Fibroblast of skin of right biceps (primary cell): ENCODE measurements at places on chromosomes 11 and 22.
A peak's percentile ranks its signal among the peaks of the same experiment; 100 is the strongest.

DNA sequence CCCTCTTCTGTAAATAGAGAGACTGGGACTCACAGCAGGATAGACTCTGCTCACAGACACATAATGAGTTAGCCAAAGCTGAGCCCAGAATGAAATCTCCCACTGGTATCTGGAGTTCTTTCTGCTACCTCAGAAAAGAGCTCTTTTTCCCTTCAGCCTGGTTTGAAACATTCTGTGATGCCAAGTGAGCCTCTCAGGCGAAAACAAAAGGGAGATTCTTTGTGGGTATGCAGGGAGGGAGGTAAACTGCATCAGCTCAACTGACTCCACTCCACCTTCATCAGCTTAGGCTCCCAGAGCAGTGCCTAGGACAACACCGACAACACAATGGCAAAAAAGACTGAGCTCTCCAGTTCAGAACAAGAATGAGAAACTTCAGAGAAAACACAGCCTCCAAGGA, 55.1 kb upstream of the SCUBE2 start:
- no peak for DNase-seq

DNA sequence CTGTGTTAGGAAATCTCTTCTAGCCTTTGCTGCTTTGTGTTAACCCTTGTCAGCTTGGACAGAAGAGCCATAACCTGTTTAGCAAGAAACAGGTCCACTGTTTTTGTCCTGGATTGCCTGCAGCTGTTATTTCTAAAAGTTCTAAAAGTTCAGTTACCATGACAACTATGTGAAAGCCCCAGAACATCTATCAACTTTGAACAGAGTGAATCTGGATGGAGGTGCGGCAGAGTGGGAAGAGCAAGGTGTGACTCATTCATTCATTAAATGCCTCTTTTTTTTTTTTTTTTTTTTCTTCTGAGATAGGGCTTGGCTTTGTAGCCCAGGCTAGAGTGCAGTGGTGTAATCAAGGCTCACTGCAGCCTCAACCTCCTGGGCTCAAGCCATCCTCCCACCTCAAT, 50.5 kb downstream of the RBX1 start:
- peak; percentile 51 for DNase-seq

DNA sequence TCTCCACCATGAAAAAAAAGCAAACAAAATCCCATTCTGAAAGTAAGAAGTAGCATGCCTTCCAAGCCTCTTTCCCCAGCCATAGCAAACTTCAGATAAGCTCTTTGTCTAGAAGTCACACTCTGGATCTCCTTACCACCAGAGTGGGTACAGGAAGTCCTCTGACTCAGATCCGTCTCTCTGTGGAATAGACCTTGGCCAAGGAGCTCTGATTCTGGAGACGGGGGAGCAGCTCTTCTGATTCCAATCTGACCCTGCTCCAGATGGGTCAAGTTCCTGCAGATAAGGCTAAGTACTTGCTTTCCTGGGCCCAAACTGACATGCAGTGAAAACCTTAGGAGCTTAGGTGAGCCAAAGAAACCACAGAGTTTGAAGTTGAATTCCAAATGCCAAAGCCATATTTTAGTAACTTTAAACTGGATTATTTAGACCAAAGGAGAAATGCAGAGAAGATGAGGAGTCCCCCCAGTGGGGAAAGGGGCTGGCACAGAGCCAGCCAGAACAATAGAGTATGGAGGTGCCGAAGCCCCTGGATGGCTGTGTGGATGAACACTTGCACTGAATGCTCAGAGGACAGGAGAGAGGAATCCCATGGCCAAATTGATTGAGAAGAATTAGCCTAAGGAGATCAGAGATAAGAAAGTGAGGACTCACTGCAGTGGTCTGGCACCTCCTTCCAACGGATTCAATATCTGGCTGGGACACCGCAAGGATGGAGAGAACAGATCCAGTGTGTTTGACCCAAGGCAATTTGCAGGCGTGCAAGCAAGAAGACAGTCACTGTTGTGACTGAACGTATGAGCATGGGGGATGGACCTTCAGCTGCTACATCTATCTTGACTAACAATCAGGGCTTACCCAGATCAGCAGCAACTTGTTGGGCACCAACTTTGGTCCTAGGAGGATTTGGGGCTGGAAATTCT, 54.9 kb downstream of the ENDOD1 start:
- no peak for DNase-seq

DNA sequence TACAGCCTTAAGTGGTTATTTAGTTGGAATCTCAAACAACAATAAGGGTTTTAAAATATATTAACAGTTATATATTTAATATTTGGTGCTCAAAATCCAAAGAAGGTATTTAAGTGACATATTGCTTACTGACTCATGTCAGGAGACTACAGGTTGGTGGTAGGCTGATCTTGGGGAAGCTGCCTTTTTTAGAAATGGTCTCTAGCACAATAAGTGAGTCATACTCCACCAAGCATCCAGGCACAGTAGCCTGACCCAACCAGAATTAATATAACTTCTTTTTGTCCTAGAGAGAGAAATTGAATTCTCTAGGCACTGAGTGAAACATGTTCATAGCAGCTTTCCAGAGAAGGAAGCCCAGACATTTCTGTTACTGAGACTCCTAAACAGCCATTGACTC, 868.5 kb upstream of the TENM4 start:
- no peak for DNase-seq

GRCh38 chr22:38106814-38107578, 3.5 kb downstream of the BAIAP2L2 start:
- DNase-seq = no peak

GRCh38 chr11:46616551-46617133, 385 bp downstream of the HARBI1 start:
- no peak for DNase-seq

DNA sequence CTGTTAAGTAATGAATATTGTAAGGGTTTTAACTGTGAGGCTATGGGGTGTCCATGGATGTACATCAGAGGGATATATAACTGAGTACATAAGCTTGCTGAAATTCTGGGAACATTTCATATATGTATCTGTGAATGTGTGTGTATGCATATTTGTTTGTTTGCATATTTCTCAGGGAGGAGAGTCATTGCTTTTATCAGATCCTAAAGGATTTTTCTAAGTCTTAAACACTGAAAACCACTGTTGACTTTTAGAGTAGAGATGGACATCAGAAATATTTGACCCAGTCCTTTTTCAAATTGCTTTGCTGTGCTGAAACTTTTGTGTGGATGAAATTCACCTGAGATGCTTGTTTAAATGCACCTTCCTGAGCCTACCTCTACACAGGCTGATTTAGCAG, 410.6 kb downstream of the METTL15 start:
- DNase-seq = no peak

GRCh38 chr11:10478574-10479550, 23.8 kb downstream of the AMPD3 start:
- DNase-seq = no peak

DNA sequence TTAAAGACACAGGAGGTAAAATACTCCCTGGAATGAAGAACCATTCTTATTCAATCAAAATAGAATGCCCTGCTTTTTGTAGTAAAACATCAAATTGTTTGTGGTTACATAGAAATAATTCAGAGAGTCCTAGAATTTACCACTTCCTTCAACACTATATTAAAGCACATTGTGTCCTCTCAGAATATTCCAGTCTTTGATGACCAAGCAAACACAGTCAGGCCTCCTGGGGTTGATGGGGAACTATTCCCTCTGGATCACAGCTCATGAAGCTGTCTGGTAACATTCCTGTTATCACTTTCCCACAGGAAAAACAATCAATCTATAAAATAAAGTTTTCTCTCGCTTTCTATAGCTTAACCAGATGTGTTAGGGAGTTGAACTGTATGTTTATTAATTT, 389.3 kb downstream of the KCNA4 start:
- DNase-seq = no peak

GRCh38 chr11:86678296-86678695, 5.9 kb upstream of the ME3 start:
- DNase-seq = no peak

DNA sequence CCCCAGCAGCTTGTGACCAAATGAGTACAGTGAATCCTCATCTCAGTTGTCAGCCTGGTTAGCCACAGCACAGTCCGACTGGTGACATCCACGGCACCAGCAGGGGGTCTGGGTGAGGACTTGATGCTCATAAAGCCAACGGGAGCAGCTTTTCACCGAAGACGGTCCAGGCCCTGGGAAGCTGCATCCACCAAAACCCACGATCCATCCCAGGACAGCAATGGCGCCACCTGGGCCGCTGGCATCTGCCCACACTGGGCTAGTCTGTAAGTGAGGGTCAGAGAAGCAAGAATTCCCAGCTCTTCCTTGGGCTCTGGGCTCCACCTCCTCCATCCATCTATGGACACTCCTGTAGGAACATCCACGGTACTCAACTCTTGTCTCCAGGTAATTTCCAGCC, 25.1 kb upstream of the FXYD6 start:
- no peak for DNase-seq

DNA sequence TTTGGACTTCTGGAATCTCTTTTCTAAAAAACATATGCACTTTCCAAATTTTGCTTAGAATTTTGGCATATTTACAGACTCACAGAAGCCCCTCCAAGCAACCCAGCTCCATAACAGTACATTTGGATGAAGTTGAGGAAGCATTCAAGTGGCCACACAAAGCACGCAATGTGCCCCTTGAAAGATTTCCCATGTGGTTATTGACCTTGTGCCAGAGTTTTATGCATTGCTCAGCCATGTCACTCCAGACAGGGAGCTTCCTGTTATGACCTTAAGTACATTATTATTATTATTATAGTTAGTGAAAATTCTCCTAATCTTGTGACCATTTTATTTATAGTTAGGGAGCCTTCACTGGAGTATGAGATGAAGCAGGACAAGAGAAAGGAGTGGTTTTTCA, 35.0 kb upstream of the BDNF start:
- DNase-seq = no peak

DNA sequence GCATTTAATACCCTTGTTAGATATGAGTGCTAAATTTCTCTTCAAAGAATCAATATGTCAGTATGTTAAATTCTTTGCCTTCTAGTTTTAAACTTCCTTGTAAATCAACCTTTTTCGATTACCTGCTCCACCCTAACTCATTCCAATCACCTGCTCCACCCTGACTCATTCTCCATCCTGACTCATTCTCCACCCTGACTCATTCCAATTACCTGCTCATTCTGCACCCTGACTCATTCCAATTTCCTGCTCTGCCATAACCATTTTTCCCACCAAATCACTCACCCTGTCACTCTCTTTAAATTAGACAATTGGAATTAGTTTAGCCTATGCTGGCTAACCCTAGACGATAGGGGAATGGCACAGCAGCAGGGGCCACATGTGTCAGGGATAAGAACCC, 519.5 kb upstream of the LRRC4C start:
- DNase-seq = peak; percentile 25

DNA sequence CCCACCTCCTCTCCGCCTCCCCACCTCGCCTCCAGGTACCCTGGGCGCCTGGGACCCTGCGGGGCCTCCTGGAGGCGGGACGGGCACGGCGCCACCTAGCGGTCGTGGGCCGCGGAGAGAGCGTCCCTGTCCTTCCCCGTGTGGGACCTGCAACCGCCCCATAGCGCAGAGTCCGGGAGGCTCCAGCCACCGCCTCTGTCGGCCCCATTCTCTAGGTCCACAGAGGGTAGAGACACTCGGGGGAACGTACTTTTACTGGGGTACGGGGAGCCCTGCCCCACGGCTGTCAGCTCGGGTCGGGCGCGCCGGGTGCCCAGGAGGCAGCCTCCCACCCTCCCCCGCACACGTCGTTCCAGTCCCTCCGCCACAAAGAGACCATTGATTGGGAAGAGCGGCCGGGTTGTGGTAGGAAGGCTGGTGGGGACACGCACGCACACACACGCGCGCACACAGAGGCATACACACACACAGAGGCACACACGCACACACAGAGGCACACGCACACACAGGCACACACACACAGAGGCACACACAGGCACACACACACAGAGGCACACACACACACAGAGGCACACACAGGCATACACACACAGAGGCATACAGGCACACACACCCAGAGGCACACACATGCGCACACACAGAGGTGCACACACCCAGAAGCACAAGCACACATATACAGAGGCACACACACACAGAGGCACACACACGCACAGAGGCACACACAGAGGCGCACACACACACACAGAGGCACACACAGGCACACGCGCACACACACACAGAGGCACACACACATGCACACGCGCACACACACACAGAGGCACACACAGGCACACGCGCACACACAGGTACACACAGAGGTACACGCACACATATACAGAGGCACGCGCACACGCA, 12.6 kb upstream of the NECTIN1 start:
- no peak for DNase-seq

- no peak for DNase-seq
These were observed 42.8 kb downstream of the WNT7B start for GRCh38 chr22:45934168-45934564.

DNA sequence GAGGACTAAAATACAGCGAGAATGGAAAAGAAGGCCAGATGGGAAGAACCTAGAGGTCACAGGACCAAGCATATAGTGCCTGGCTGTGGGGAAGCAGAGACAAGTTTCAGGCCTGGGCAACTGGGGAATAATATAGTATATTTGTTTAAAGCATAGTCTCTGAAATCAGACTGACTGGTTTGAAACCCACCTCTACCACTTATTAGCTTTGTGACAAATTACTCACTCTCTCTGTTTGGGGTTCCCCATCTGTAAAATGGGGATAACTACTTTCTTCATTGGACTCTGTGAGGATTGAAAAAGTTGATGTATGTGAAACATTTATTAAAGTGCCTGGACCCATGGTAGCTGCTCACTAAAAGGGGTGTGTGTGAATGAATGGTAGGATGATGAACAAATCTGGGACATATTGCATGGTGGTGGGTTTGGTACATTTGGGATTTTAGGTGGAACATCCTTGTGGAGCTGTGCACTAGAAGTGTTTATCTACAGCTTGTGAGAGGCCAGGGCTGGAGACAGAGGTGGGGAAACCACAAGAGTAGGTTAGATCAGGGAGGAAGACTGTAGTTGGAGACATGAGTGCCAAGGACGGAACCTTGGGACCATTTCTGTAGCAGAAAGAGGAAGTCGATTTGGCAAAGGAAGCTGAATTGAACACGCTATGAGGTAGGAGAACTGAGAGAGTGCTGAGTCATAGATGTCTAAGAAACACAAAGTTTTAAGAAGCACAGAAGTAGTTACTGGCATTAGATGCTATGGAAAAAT, 52.6 kb downstream of the SWAP70 start:
- peak; percentile 68 for DNase-seq

GRCh38 chr11:111932611-111932950, 4.6 kb upstream of the DIXDC1 start:
- DNase-seq = peak; percentile 30

- DNase-seq = no peak
These were observed 149.1 kb upstream of the RASSF10 start for GRCh38 chr11:12859872-12860657.

GRCh38 chr11:16787035-16787742, 48.7 kb downstream of the C11orf58 start:
- peak; percentile 30 for DNase-seq
